Breast epithelium (tissue), 4 donors: ENCODE measurements at places on chromosomes 7 and 10. TPM values are rescaled to one million over a fixed set of nuclear protein-coding genes. Genes with fewer than 3 reads are reported as not detected.

- no peaks in the 10 kb centered on the region for H3K4me1 ChIP-seq
- no peak for DNase-seq
- peak overlapping the region; percentile 92 for H3K27ac ChIP-seq
- peak overlapping the region; percentile 97 for H3K4me3 ChIP-seq
- H3K27me3 ChIP-seq = no peaks in the 10 kb centered on the region
Observed at GRCh38 chr10:110568055-110568735, 700 bp downstream of the SMC3 start.

DNA sequence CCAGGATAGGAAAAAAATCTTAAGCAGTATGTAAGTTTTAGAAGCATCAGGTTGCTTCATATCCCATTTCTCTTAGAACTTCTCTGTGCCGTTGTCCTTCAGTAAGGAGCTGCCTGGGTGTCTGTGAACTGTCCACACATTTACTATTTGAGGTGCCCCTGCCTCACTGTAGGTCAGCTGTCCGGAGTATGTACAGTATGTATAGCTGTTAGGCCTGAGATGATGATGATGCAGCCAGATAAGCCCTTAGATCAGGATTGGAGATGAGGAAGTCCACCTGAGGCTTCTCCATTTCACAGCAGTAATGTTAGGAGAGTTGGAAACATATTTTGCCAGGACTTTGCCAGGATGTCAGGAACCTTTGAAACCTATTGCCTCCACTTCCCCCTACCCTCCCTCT is 7.7 kb downstream of the NDUFB2 start:
- H3K36me3 ChIP-seq = no peaks in the 10 kb centered on the region
- H3K27ac ChIP-seq = no peak overlapping the region
- no peaks in the 10 kb centered on the region for H3K27me3 ChIP-seq
- no peaks in the 10 kb centered on the region for H3K4me1 ChIP-seq
- no peak for DNase-seq
- H3K4me3 ChIP-seq = no peak overlapping the region

DNA sequence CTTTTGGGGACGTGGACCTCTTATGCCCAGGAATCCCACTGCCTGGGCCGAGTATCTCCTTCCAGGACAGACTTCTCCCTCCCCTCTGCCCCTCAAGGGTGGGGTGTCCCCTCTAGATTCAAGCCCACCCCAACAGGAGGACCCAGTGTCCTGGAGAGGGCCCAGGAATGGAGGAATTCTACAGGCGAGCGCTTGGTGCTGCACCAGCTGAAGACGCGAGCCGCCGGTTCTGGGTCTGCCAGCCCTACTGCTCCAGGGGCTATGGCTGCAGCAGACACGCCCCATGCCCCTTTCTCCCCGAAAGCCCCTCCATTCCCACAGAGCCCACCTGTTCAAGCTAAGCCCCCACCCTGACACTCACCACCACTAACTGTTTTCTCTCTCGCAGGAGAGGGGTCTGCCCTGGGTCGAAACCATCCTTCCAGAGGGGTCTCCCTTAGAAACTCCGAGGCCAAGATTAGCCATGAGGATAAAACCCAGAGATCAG is 8.6 kb downstream of the CRYGN start:
- no peak for DNase-seq
- peak overlapping the region; percentile 96 for H3K27ac ChIP-seq

- H3K27me3 ChIP-seq = no peaks in the 10 kb centered on the region
- peaks cover 6% of the 10 kb centered on the region for H3K36me3 ChIP-seq
- H3K4me3 ChIP-seq = no peak overlapping the region
- no peaks in the 10 kb centered on the region for H3K4me1 ChIP-seq
- no peak overlapping the region for H3K27ac ChIP-seq
Observed at GRCh38 chr7:149732111-149732561, 41.3 kb downstream of the ZNF467 start.

- H3K27ac ChIP-seq = no peak overlapping the region
- no peaks in the 10 kb centered on the region for H3K36me3 ChIP-seq
Observed at GRCh38 chr10:131736321-131736980, 164.4 kb upstream of the PPP2R2D start.

- H3K27me3 ChIP-seq = no peaks in the 10 kb centered on the region
- no peak overlapping the region for H3K4me3 ChIP-seq
- DNase-seq = no peak
- H3K36me3 ChIP-seq = no peaks in the 10 kb centered on the region
- peak overlapping the region; percentile 13 for H3K27ac ChIP-seq
- no peaks in the 10 kb centered on the region for H3K4me1 ChIP-seq
Observed at GRCh38 chr10:28768227-28768626, 90.9 kb downstream of the BAMBI start.

Gene SHTN1
- 36.0 TPM for total RNA-seq

Gene RBM20
- total RNA-seq = 0.48 TPM

Gene NRCAM
- 3.3 TPM for total RNA-seq
